ENCODE measurements at places on chromosomes 13 and 19.
A peak's percentile ranks its signal among the peaks of the same experiment; 100 is the strongest.

GRCh38 chr19:42081584-42082203 lies 5.7 kb downstream of the ZNF574 start:
- DNase-seq, result no peak

DNA sequence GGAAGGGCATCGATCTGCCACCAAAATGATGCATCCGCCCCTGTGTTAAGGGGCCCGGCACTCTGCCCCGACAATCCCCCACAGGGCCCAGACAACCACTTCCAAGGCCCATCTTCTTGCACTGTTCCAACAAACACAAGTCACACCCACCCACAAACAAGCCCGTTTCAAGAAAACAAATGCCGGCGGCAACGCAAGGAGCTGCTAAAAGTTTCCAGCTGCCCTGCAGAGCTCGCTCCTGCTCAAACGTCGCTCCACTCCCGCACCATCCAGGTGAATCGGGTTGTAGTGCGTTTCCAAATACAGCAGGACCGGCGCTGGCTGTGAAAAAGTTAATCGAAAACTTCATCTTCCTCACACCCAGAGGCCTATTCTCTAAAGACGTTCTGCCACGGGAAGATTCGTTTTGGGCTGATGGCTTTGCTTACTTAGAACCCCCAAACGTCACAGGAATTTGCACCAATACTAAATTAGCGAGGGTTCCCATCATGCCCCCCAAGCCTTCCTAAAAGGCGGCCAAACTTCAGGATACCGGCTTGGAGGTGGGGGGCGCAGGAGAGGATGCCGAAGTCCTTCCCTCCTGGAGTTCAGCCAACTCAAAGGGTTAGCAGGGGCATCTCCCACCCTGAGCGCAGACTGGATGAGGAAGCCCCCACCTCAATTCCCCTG lies 107.4 kb upstream of the DOCK9 start:
- peak; percentile 58 for DNase-seq

DNA sequence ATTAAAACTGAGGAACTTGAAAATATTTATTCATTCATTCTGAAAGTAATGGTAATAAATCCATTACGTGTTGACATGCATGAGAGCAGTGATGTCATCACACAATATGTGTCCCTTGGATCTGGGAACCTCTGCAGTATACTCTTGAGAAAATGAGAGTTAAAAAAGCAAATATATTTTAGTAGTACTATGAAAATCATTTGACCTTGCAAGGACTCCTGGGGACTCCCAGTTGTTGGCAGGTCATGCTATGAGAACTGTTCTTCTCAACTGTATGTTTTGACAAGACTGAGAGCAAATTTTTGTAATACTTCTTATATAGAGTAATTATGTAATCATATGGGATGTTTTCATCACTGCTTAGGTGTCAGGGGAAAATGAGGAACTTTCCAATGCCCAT lies 249.4 kb downstream of the PCCA start:
- no peak for DNase-seq

GRCh38 chr19:6677883-6678689 lies 8.1 kb upstream of the TNFSF14 start:
- peak; percentile 90 for DNase-seq

- DNase-seq, result no peak
These were observed 18.6 kb downstream of the ZNF507 start for GRCh38 chr19:32364040-32364439.

DNA sequence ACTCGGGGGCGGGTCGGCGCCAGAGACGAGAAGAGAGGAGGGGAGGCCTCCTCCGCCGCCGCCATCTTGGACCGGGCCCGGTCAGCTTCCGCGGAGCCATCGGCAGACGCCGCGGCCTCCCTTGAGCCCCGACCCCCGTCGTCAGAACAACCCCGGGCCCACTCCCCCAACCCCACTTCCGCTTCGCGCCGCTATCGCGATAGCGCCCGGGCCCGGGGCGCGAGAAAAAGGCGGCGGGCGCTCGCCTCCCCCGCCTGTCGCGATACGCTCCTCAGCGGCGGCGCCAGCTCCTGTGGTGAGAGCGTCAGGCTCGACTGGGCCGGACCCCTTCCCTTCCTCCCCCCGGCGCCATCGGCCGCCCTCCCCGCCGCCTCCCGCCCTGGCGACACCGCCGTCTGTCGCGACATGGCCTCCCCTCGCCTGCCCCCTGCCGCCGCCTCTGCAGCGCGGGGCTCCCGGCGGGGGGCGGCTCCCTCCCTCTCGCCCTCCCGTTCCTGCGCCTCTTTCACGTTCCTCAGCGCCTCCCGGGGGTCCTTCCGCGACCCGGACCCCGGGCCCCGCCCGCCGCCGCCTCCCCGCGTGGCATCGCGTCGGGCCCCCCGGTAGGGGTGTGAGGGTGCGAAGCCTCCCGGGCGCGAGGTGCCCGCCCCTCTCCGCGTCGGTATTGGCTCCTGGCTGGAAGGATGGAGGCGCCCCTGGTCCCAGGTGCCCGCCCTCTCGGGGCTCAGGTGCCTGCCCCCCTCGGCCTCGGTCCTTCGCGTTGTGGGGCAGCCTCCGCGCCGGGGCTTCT lies at the start of gene CNOT3:
Gene CNOT3 (plus strand): TSS at position 64 of the 790 bp plus-strand sequence. CDS start 5,217 bp downstream, outside the sequence.
- DNase-seq, result peak; percentile 71

- DNase-seq, result peak; percentile 77
These were observed 7.2 kb downstream of the MED29 start for GRCh38 chr19:39398297-39398864.

- DNase-seq, result peak; percentile 53
These were observed 814 bp downstream of the NBEA start for GRCh38 chr13:34942732-34943435.

- DNase-seq, result no peak
These were observed 20.8 kb upstream of the ZNF266 start for GRCh38 chr19:9456018-9456689.

Measured in activated CD8-positive, alpha-beta memory T cell treated with anti-CD3 and anti-CD28 coated beads, Interleukin-2, amount 50 U/mL, for 48 hours (primary cell).